ENCODE measurements at places on chromosomes 6 and 20.

- no peak overlapping the region for H3K4me3 ChIP-seq
- H3K27ac ChIP-seq, result no peak overlapping the region
- no peaks in the 10 kb centered on the region for H3K4me1 ChIP-seq
- H3K36me3 ChIP-seq, result no peaks in the 10 kb centered on the region
- DNase-seq, result no peak
- no peaks in the 10 kb centered on the region for H3K27me3 ChIP-seq
Observed at GRCh38 chr6:115120391-115120790, 777.6 kb upstream of the HS3ST5 start.

DNA sequence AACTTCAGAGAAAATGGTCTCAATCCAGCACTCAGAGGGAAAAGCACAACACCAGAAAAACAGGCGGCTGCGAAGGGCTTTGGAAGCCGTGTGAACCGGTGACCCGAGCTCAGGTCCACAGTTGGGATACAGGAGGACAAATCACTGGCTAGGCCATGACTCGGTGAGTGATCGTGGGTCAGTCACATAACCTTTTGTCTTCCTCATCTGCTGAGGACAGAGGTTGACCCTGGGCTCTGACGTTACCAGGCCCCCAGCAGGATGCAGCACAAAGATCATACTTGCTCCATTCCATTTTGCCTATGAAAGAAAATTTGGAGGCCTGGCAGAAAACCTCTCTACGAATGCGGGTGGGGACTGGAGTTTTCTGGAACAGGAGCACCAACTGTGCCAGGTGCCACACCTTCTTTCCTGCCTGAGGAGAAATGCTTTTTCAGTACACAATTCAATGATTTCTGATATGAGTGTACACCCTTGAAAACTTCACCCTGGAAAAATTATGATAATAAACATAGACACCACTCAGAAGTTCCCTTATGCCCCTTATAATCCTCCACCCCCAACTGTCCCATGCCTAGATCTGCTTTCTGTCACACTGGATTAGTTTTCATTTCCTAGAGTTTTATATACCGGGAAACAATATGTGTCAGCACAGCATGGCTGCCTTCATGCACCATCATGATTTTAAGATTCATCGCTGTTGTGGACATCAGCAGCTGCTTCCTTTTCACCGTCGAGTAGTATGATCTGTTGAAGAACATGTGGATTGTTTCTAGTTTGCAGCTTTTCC lies 85.3 kb upstream of the RALGAPA2 start:
- no peak overlapping the region for H3K4me3 ChIP-seq
- H3K27ac ChIP-seq, result no peak overlapping the region
- no peak for DNase-seq
- H3K36me3 ChIP-seq, result no peaks in the 10 kb centered on the region
- H3K4me1 ChIP-seq, result no peaks in the 10 kb centered on the region

DNA sequence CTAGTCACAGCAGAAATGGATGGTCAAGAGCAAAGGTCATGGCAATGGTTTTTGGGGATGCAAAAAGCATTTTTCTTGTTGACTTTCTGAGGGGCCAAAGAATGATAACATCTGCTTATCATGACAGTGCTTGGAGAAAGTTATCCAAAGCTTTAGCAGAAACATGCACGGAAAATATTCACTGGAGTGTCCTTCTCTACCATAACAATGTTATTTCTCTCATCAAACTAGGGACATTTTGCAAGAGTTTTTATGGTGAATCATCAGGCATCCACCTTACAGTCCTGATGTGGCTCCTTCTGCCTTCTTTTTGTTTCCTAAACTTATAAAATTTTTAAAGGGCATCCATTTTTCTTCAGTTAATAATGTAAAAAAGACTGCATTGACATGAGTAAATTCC lies 302.3 kb downstream of the HIVEP2 start:
- H3K4me1 ChIP-seq, result no peaks in the 10 kb centered on the region
- no peak for DNase-seq
- H3K27ac ChIP-seq, result no peak overlapping the region
- no peaks in the 10 kb centered on the region for H3K27me3 ChIP-seq

DNA sequence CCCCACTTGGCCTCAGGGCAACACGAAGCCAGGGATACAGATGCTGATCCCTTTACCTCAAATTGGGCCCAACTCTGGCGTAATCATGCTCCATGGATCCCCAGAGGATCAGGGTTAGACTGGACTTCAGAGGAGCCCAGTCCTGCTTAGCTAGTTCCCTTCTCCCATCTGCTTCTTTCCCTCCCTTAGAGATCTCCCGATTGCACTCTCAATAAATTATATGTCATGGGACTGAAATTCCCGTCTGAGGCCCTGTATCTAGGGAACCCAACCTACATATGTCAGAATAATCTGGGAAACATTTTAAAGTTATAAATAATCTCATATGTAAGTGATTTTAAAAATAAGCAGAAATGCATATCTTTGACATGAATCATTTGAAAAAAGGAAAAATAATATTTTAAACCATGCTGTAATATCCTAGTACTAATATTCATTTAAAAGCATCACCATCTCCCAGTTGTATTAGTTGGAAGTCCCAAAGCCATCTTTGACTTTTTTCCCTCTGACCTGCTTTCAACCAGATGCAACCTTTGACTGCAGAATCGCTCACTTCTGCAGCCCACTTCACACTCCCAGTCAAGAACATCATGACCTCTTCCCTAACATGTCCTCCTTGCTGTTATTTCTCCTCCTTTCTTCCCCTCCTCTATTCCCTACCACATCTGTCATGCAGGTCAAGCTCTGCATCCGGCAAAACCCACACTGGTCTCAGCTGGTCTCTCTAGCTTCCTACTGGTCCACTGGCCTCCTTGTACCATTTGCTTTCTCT lies 393.6 kb downstream of the BTBD3 start:
- no peak overlapping the region for H3K4me3 ChIP-seq
- H3K4me1 ChIP-seq, result no peaks in the 10 kb centered on the region
- no peak for DNase-seq
- no peaks in the 10 kb centered on the region for H3K36me3 ChIP-seq
- no peaks in the 10 kb centered on the region for H3K27me3 ChIP-seq

GRCh38 chr6:33996120-33996475 lies 149.8 kb downstream of the GRM4 start:
- no peak for DNase-seq
- H3K27me3 ChIP-seq, result no peaks in the 10 kb centered on the region
- no peaks in the 10 kb centered on the region for H3K36me3 ChIP-seq
- H3K4me1 ChIP-seq, result peaks cover 5% of the 10 kb centered on the region
- no peak overlapping the region for H3K27ac ChIP-seq

DNA sequence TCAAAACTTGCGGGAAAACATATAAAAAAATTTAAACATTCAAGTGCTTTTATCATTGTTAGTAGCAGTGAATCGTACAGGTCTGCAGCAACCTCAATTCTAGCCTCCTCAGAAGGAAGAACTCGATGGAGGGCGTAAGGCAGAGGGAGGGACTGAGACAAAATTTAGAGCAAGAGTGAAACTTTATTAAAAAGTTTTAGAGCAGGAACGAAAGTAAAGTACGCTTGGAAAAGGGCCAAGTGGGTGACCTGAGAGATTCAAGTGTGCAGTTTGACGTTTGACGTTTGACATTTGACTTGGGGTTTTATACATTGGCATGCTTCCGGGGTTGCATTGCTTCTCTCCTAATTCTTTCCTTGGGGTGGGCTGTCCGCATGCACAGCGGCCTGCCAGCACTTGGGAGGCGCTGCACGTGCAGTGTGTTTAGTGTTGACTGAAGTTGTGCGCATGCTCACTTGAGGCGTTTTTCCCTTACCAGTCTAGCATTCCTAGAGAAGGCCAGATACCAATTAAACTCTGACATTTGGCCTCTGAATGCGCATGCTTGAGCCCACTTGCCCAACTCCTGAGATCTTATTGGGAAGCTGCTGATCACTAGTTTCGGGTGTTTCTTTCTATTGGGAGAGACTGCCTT lies 82.6 kb downstream of the TBX18 start:
- H3K4me3 ChIP-seq, result no peak overlapping the region
- H3K27me3 ChIP-seq, result no peaks in the 10 kb centered on the region
- no peak for DNase-seq
- no peaks in the 10 kb centered on the region for H3K4me1 ChIP-seq
- H3K36me3 ChIP-seq, result no peaks in the 10 kb centered on the region
- H3K27ac ChIP-seq, result no peak overlapping the region

GRCh38 chr6:86938814-86939213 lies 1.5 kb downstream of the HTR1E start:
- H3K27me3 ChIP-seq, result peaks cover 3% of the 10 kb centered on the region
- DNase-seq, result no peak
- no peak overlapping the region for H3K4me3 ChIP-seq
- H3K27ac ChIP-seq, result no peak overlapping the region
- H3K36me3 ChIP-seq, result no peaks in the 10 kb centered on the region

DNA sequence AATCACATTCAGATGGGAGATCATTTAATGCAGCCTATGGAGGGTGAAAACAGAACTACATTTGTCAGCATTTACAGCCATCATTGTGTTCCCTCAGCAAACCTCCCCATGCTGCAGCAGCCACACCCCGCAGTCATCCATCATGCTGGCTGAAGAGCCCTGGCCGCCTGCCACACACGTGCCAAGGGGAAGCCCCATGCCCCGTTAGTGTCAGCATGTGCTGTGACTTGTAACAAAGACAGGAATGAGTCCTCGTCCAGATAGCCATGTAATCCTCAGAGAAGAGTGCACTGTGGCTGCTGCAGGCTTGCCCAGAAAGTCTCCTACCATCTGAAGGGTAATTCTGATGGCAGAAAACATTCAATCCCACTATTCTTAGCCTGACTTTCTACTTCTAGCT lies 1097.8 kb downstream of the KIF16B start:
- H3K4me3 ChIP-seq, result no peak overlapping the region
- no peaks in the 10 kb centered on the region for H3K36me3 ChIP-seq
- DNase-seq, result no peak
- no peaks in the 10 kb centered on the region for H3K27me3 ChIP-seq

DNA sequence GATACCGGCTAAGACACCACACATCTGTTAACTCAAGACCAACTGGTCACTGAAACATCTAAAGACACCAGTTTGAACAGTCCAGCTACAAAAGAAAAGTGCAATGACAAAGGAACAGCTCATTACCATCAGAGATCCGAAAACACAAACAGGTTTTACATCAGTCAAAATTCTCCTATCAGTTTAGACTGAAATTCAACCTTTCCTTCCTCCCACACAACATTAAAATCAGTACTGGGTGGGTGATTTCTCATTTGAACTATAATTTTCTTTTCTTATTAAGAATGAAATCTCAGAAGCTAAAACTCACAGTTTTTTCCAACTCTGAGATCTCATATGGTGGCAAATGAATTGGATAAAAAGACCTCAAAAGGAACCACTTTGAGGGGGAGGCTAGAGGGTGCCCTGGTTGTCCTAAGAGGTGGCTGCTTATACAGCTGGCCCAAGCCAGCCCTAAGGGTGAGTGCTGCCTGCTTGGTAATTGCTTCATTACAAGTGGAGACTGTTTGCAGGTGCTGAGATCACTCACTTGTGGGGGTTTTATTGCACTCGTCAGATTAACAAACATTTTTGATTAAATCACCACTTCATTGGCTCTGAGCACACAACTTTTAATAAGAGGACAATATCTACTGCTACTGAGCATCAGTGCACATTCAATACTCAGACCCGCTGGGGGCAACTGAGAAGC lies 4.3 kb downstream of the CCDC167 start:
- H3K4me3 ChIP-seq, result no peak overlapping the region
- no peak for DNase-seq
- H3K4me1 ChIP-seq, result peaks cover 31% of the 10 kb centered on the region
- H3K36me3 ChIP-seq, result no peaks in the 10 kb centered on the region
- no peak overlapping the region for H3K27ac ChIP-seq
- no peaks in the 10 kb centered on the region for H3K27me3 ChIP-seq

- H3K27ac ChIP-seq, result peak overlapping the region; percentile 2
- H3K27me3 ChIP-seq, result no peaks in the 10 kb centered on the region
- DNase-seq, result no peak
- peaks cover 17% of the 10 kb centered on the region for H3K4me1 ChIP-seq
Observed at GRCh38 chr6:108650781-108651180, 90.1 kb downstream of the FOXO3 start.

- H3K36me3 ChIP-seq, result no peaks in the 10 kb centered on the region
- H3K4me1 ChIP-seq, result peaks cover 16% of the 10 kb centered on the region
- DNase-seq, result no peak
Observed at GRCh38 chr20:25082498-25082873, 545 bp upstream of the VSX1 start.

DNA sequence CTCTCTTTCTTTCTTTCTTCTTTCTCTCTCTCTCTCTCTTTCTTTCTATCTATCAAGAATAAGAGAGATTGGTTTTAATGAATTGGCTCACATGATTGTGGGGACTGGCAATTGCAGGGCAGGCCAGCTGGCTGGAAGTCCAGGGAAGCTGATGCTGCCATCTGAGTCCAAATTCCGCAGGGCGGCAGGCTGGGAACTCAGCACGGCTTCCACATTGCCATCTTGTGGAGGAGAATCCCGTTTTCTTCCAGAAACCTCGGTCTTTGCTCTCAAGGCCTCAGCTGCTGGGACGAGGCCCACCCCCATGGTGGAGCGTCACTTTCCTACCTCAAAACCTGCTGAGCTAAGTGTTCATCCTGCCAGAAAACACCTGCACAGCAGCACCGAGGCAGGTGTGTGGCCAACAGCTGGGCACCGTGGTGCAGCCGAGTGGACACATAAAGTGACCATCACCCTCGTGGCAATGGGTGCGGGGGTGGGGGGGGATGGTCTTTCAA lies 58.8 kb upstream of the SLCO4A1 start:
- no peaks in the 10 kb centered on the region for H3K27me3 ChIP-seq
- no peaks in the 10 kb centered on the region for H3K4me1 ChIP-seq
- H3K4me3 ChIP-seq, result no peak overlapping the region

GRCh38 chr6:16769986-16770376 lies 8.7 kb upstream of the ATXN1 start:
- no peak for DNase-seq
- H3K4me3 ChIP-seq, result no peak overlapping the region
- H3K4me1 ChIP-seq, result peaks cover 18% of the 10 kb centered on the region
- no peak overlapping the region for H3K27ac ChIP-seq

DNA sequence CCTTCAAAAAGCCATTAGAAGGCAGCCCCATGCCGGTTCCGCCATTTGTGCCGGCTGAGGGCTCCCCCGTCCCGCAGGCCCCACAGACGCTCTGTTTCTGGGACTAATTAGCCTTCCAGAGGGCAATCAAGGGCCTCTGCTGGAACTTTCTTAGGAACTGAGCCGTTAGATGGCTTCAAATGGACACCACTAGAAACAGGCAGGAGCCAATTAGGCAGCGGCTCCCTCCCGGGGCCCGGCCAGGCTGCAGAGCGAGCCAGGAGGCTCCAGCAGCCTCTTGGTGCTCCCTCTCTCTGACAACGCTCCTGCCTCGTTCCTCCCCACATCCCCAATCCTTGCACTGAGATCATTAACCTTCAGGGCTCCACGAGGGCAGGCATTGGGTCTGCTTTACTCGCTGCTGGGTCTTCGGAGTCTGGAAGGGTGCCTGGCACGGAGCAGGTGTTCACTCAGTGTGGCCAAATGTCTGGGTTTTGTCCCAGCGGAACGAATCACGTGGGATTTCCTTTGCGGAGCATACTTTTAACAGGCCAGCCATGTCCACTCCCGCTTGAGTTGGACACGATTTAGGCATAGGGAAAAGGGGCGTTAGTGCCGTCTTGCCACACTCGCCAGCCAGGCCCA lies 98.3 kb downstream of the TMEM242 start:
- no peaks in the 10 kb centered on the region for H3K36me3 ChIP-seq
- no peak for DNase-seq
- no peak overlapping the region for H3K4me3 ChIP-seq
